ENCODE measurements at places on chromosomes 13 and 19.
A peak's percentile ranks its signal among the peaks of the same experiment; 100 is the strongest.

GRCh38 chr19:42363614-42364346, 26.3 kb downstream of the CNFN start:
- DNase-seq = no peak

DNA sequence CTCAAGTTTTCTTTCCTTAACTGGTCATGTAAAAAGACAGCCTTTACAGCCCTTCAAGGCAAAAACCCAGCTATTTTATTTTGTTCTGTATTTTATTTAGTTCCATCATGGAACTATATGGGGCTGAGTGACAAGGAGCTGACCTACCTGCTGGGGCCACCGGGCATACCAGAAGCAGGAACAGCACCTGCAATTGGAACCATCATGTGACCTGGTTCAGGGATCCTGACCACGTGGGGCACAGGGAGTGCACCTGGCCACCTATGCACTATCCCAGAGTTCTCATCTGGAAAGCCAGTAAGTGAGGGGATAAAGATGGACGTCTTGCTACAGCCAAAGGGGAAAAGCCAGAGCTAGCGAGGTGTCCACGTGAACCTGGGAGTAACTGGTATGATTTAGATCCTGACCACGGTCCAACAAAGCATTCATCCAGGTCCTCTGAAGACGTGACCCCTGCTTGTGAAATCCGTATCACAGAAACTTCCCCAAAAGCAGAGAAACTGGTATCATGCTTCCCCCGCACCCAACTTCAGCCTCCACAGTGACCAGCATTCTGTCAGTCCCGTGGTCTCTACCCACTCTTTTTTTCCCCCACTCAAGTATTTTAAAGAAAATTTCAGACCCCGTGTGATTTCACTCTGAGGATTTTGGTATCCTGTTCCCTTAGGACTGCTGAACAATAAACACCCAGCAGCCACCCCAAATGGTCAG, 40.5 kb upstream of the SLC15A1 start:
- no peak for DNase-seq

DNA sequence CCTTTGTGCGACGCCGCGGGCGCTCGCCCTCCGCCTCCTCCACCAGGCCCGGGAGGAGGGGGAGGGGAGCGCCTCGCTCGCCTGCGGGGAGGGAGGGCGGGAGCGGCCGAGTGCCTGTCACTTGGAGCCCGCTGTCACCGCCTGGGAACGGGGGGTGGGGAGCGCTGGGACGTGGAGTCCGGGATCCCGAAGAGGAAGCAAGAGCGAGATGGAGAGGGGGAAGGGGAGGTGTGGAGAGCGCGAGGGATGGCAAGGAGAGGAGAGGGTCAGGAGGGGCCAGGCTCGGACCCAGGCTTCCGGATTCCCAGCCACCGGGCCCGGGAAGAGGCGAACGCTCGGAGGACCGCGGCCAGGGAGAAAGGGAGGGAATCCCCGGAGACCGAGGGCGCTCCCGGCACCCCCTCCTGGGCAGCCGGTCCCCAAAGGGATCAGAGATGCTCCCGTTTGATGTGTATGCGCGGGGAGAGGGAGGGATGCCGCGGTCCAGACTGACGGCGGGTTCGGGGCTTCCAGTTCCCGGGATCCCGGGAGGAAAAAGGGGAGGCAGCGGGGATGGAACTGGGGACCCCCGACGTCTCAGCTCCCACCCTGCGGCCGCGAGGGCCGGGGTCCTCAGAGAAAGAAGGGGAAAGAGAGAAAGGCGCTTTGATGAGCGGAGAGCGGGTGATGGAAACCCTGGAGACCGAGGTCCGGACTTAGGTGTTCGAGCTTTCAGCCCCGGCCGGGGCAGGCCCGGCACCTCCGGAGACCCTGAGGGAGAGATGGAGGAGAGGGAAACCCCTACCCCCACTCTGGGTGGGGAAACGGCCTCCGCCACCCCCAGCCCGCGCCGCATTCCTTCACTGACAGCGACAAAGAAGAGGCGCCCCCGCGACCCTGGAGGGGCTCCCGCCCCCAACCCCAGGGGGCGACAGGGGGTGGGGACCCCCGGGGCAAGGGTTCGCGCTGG, 4.7 kb upstream of the DPF1 start:
- DNase-seq = no peak

GRCh38 chr13:60869941-60870613, 473.1 kb downstream of the TDRD3 start:
- DNase-seq = no peak

- DNase-seq = peak; percentile 23
Observed at GRCh38 chr19:3818466-3818865, 32.3 kb upstream of the MATK start.

DNA sequence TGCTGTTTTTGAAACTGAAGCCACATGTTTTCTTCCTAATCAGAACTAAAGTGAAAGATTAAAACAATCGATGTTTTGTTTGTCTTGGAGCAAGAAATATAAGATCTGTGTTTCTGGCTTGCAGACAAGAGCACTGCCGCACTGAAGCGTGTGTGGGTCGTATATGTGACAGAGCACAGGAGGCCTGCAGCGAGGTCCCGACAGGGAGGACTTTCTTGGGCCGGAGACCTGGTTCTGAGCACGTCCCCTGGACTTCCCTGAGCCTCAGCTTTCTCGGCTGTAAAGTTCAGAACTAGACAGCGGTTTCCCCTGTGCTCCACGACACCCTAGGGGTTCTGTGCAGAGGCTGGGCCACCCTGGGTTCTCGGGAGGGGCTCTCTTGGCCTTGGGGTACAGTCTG, 60.5 kb downstream of the GADD45B start:
- DNase-seq = no peak

DNA sequence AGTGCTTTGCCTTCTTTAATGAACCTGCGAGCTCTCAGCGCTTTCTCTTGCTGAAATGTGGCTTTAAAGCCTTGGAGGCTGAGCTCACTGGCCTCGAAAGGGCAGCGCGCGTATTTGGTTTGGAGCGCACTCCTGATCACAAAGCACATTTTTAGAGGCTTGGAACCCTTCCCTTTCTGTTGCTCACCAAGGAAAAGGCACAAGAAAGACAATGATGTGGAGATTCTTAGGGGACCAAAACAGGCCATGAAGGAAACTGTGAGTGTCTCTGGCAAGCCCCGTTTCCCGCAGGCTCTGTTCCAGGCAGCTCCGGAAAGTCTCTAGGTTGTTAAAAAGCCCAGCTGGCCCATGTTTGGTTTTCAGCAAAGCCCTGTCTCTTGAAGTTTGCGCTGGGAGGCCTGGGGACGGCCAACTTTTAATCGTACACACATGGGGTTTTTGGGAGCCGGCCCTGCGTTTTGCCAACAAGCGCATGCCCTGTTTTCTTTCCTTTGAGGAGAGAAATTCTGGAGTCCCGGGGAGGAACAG, 9.4 kb upstream of the SPC24 start:
- no peak for DNase-seq

DNA sequence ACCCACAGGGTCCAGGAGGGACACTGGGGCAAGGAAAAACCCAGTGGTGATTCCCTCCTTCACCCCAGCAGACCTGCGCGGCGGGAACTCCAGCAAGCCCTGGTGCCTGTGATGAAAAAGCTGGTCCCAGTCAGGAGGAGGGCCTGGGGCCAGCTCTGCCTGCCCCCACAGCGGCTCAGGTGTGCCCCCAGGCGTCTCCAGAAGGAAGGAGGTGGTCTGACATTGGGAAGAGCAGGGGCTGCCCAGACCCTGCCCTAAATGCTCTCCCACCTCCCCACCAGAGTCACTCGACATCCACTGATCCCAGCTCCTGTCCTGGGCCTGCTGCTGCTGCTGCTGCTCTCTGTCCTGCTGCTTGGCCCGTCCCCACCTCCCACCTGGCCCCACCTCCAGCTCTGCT, 6.2 kb downstream of the PTH2 start:
- DNase-seq = no peak

DNA sequence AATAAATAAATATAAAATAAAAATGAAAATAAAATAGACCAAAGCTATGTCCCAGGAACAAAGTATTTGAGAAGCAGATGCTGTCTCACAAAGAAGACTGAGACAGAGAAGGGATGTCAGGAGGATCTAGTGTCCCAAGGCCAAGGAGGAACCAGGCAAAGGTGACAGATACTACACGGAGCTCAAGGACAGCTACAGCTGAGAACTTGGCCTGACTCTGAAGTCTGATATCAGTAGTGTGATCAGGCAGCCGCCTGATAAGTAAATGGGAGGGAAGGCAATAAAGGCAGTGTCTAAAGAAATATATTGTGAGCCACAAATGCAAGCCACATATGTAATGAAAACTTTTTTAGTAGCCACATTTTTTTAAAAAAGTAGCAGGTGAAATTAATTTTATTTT, 20.4 kb upstream of the NANOS3 start:
- no peak for DNase-seq

DNA sequence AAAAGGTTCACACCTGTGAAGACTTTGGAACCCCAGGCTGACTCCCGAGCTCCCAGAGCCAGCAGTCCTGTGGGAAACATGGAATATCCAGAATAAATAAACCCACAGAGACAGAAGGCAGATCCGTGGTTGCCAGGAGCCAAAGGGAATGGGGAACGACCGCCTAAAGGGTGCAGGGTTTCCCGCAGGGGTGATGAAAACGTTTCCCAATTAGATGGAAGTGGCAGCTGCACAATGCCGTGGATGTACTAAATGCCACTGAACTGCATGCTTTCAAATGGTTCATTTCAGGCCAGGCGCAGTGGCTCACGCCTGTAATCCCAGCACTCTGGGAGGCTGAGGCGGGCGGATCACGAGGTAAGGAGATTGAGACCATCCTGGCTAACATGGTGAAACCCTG, 23.4 kb upstream of the DPRX start:
- no peak for DNase-seq

- no peak for DNase-seq
Observed at GRCh38 chr19:46761418-46761831, 15.2 kb upstream of the STRN4 start.

DNA sequence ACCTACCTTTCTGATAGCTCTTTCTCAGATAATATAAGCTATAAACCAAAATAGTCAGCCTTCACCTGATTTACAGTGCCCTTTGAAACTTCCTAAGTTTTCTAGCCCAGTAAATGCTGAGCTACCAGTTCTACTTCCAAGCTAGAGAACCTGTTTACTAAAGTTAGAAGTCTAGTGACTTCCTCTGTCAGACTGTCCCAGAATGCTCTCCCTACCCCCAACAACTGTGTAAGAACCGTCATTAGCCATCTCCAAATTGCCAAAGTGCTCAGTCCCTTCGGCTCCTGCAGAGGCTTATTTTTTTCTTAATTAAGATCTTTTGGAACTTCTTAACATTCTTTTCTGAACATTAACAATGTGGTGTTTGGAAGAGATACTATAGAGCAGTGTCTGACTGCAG, 3.2 kb upstream of the ABCC4 start:
- DNase-seq = no peak

DNA sequence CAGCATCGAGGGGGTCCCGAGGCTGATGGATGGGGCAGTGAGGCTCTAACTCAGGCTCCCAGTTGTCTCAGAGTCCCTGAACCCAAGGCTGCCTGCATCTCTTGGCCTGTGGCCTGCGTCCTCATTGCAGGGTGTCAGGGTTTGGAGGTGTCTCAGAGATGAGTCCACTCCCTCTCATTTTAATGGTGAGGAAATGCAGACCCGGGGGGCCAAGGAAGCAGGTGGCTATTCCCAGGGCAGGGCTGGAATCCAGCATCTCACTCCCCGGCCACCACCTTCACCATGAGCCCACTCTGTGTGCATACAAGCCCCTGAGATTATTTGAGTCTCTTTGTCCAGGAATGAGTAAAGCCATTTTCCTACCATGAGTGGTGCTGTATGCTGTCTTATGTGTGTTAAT, 21.4 kb downstream of the TEX29 start:
- no peak for DNase-seq

DNA sequence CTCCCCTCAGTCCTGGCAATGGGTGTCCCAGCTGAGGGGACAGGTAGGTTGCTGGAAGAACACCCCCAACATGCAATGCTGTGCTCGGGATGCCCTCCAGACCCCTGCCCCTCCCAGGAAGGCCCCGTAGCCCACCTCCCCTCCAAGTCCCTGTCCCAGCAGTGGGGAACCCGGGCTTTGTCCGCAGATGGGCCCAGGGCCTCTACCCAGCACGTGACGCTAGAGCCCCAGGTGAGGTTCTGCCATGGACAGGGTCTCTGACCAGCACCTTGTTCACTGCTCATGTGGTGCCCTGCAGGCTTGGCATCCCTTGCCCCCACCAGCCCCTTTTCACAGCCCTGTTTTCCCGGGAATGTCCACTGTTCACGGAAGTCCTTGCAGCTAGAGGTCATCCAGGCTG, 220.0 kb upstream of the SGCG start:
- no peak for DNase-seq

DNA sequence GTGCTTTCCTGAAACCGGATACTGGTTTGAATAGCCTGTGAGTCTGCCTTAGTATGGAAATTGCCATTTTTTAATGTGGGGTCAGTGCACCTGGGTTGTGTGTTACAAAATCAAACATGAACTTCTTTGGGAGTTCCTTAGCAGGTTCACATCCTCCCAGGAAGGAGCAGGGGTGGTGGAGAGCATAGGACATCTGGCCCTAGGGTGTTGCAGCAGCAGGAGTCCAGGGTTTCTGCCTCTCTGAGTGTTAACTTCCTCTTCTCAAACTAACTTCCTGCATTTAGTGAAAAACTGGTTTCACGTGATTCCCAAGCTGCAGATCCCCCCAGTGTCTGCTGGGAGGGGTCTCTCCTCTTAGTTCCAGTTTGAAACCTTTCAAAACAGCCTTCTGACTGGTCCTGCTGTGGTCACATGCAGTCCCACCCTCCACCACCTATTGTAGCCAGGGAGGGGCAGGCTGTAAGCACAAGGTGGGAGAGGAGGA, 7.2 kb downstream of the RNASEH2B start:
- DNase-seq = no peak

DNA sequence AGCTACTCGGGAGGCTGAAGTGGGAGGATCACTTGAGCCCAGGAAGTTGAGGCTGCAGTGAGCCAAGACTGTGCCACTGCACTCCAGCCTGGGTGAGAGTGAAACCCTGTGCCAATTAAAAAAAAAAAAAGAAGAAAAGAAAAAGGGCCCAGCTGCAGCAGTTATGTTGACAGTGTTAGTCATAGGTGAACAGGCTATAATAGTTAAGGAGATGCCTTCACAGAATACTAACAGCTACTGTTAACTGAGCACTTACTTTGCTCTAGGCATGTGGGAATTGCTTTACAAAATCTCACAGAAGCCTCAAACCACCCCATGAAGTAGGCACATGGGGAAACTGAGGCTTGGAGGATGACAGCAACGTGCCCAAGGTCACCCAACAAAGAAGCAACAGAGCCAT, 3.9 kb downstream of the FBXO17 start:
- DNase-seq = no peak

GRCh38 chr13:28392428-28392827, 102.5 kb downstream of the FLT1 start:
- DNase-seq = no peak

- DNase-seq = no peak
Observed at GRCh38 chr13:77767413-77767812, 69.9 kb downstream of the SLAIN1 start.
